ENCODE measurements at places on chromosomes 5 and 9. TPM values are rescaled to one million over a fixed set of nuclear protein-coding genes. Genes with fewer than 3 reads are reported as not detected.
A peak's percentile ranks its signal among the peaks of the same experiment; 100 is the strongest.

- no peak overlapping the region for H3K27ac ChIP-seq
- H3K4me1 ChIP-seq = no peaks in the 10 kb centered on the region
- H3K36me3 ChIP-seq = peaks cover 5% of the 10 kb centered on the region
- no peaks in the 10 kb centered on the region for H3K27me3 ChIP-seq
These were observed 10.2 kb downstream of the FBXO10 start for GRCh38 chr9:37565661-37566618.

The PCDHGA3 gene
- total RNA-seq = 1.8 TPM

- no peaks in the 10 kb centered on the region for H3K36me3 ChIP-seq
- no peaks in the 10 kb centered on the region for H3K27me3 ChIP-seq
- no peak for DNase-seq
- H3K4me3 ChIP-seq = no peak overlapping the region
These were observed 216.2 kb upstream of the S1PR3 start for GRCh38 chr9:88775037-88775471.

GRCh38 chr9:114518599-114519022, 13.3 kb upstream of the WHRN start:
- H3K36me3 ChIP-seq = no peaks in the 10 kb centered on the region
- DNase-seq = no peak
- H3K4me3 ChIP-seq = no peak overlapping the region
- peaks cover 18% of the 10 kb centered on the region for H3K27me3 ChIP-seq
- no peak overlapping the region for H3K27ac ChIP-seq

DNA sequence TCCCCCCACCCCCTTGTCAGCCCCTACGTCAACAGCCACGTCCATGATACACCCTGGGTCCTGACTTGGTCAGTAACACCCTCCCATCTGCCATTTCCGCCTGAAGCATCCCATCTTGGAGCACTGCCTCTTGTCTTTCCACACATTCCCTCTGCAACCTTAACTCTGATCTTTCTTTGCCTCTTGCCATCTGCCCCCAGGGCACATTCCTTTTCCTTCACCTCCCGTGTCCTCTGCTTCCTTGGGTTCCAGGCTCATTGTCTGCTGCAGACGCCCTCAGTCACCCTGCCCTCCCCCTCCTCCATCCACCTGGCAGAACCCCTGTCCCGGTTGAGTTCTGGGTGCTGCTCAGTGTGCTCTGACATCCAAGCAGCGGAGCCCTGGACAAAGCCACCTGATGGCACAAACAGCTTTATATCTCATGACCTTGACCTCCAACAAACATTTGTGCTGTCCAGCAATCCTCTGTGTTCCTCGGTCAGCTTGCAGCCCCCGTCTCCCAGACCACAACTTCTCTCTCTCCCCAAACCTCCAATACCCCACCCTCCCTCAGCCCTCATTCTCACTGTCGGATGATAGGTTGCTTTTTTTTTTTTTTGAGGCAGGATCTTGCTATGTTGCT, 97.7 kb upstream of the IER5L start:
- no peak overlapping the region for H3K4me3 ChIP-seq
- H3K4me1 ChIP-seq = peaks cover 4% of the 10 kb centered on the region
- H3K27ac ChIP-seq = no peak overlapping the region
- no peak for DNase-seq

DNA sequence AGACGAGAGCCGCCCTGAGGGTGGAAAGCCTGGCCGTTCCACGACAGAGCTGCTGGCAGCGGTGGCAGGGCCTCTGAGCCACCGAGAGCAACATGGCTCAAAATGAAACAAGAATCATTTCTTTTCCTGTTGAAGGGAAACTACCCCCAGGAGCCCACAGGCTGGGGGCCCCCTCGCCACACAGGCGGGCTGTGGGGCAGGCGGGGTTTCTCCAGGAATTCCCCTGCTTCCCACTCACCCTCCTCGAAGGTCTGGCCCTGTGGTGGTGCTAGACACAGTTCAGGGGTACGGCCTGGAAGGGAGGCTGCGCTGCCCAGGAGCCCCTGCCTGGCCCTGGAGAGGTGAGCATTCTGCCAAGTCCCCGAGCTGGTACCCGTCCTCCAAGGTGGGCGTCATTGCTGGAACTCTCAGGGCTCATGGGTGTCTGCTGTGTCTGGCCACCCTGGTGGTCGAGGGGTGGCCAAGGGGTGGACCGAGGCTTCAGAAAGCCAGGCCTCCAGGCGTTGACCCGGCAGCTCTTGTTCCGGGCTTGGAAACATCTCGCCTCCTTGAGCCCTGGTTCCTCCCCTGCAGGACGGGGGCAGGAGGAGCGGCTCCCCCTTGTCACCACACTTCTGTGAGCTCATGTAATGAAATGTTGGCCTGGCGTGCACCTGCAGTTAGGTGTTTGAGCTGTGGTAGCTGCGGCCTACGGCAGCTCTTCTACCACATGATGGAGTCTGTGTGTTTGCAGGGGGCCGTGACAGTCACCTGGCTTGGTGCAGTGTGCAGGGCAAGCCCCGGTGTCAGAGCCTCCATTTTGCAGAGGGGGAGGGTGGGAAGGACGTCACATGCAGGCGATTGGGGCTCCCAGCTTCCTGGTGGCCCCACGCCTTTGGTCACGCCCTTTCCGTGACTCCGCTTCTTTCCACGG, 65.3 kb downstream of the RXRA start:
- peaks cover 28% of the 10 kb centered on the region for H3K4me1 ChIP-seq
- DNase-seq = no peak
- H3K27ac ChIP-seq = peak overlapping the region; percentile 45
- no peaks in the 10 kb centered on the region for H3K27me3 ChIP-seq
- H3K4me3 ChIP-seq = no peak overlapping the region

- H3K36me3 ChIP-seq = no peaks in the 10 kb centered on the region
- peak overlapping the region; percentile 80 for H3K27ac ChIP-seq
- no peaks in the 10 kb centered on the region for H3K4me1 ChIP-seq
- H3K4me3 ChIP-seq = no peak overlapping the region
- H3K27me3 ChIP-seq = no peaks in the 10 kb centered on the region
These were observed 12.3 kb downstream of the TLE4 start for GRCh38 chr9:79583952-79584654.

GRCh38 chr5:119309326-119309725, 46.5 kb upstream of the TNFAIP8 start:
- no peak overlapping the region for H3K4me3 ChIP-seq
- H3K27ac ChIP-seq = peak overlapping the region; percentile 71
- DNase-seq = no peak

The PPP3R2 gene
- total RNA-seq = not detected

DNA sequence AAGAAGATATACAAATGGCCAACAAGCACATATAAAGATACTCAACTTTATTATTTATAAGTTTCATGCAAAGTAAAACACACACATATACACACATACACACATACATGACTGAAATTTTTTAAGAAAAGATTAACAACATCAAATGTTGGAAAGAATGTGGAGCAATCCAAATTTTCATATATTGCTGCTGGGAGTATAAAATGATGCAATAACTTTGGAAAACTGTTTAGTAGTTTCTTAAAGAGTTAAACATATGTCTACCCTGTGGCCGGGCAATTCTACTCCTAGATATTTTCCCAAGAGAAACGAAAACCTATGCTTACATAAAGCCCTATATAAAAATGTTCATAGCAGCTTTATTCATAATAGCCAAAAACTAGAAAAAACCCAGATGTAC, 99.8 kb upstream of the NR4A3 start:
- peaks cover 3% of the 10 kb centered on the region for H3K27me3 ChIP-seq
- H3K4me1 ChIP-seq = no peaks in the 10 kb centered on the region
- DNase-seq = no peak
- H3K27ac ChIP-seq = no peak overlapping the region
- H3K36me3 ChIP-seq = no peaks in the 10 kb centered on the region

DNA sequence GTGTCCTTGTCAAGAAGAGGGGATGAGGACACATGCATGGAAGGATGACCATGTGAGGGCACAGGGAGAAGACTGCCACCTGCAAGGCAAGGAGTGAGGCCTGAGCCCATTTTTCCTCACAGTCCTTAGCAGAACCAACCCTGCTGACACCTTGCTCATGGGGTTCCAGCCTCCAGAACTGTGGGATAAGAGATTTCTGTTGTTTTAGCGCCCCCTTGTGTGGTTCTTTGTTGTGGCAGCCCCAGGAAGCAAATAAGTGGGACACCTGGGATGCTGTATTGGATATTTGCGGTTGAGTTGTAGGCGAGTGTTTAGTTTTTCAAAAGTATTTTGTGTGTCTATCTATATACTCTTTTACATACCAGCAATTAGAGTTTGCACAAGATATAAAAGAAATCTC, 206.4 kb downstream of the NXNL2 start:
- H3K27ac ChIP-seq = no peak overlapping the region
- no peak for DNase-seq
- peaks cover 2% of the 10 kb centered on the region for H3K4me1 ChIP-seq
- H3K27me3 ChIP-seq = no peaks in the 10 kb centered on the region

The TRAF1 gene
- total RNA-seq = 6.8 TPM

- H3K27me3 ChIP-seq = no peaks in the 10 kb centered on the region
- DNase-seq = no peak
- no peaks in the 10 kb centered on the region for H3K4me1 ChIP-seq
These were observed 141.7 kb downstream of the PCSK5 start for GRCh38 chr9:76032038-76032796.

The PCDHGB4 gene
- total RNA-seq = 3.2 TPM

GRCh38 chr9:312596-313320, 98.1 kb downstream of the DOCK8 start:
- H3K27me3 ChIP-seq = no peaks in the 10 kb centered on the region
- no peak overlapping the region for H3K27ac ChIP-seq
- H3K4me1 ChIP-seq = no peaks in the 10 kb centered on the region
- DNase-seq = no peak
- peaks cover 86% of the 10 kb centered on the region for H3K36me3 ChIP-seq
- no peak overlapping the region for H3K4me3 ChIP-seq

The FOXI1 gene
- not detected for total RNA-seq

- no peak for DNase-seq
- H3K4me3 ChIP-seq = no peak overlapping the region
- H3K27me3 ChIP-seq = no peaks in the 10 kb centered on the region
- no peak overlapping the region for H3K27ac ChIP-seq
- H3K36me3 ChIP-seq = no peaks in the 10 kb centered on the region
These were observed 149.6 kb upstream of the ATP10B start for GRCh38 chr5:161001604-161002003.

- no peak overlapping the region for H3K27ac ChIP-seq
- no peaks in the 10 kb centered on the region for H3K4me1 ChIP-seq
- H3K4me3 ChIP-seq = no peak overlapping the region
- H3K36me3 ChIP-seq = peaks cover 14% of the 10 kb centered on the region
- peak; percentile 70 for DNase-seq
These were observed 97.1 kb downstream of the GOLPH3 start for GRCh38 chr5:32076699-32077695.

GRCh38 chr9:115115117-115115880, 2.7 kb downstream of the TNC start:
- no peak for DNase-seq
- H3K27me3 ChIP-seq = peaks cover 57% of the 10 kb centered on the region
- no peak overlapping the region for H3K4me3 ChIP-seq
- H3K27ac ChIP-seq = no peak overlapping the region
- H3K36me3 ChIP-seq = no peaks in the 10 kb centered on the region

The INSL4 gene
- total RNA-seq = not detected

The GZMA gene
- 6.3 TPM for total RNA-seq

DNA sequence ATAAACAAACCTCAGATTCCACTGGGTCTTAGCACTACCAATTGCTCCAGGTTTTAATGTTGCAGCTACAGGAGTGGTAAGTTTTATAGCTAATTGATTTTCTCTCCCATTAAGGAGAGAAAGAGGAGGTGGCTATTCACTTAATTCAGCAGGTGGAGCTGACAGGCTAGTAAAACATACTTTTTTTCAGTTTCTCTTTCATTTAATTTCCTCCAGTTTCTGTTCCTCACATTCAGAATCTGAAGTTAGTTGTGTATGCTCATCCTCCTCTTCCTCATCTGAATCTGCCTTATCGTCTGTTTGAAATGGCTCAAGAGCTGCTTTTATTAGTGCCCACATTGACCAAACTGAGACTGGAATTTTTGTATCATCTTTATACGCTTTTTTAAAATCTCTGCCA, 98.0 kb downstream of the PLPPR1 start:
- H3K4me3 ChIP-seq = no peak overlapping the region
- no peak overlapping the region for H3K27ac ChIP-seq
- H3K36me3 ChIP-seq = no peaks in the 10 kb centered on the region
- DNase-seq = no peak

The SLC46A2 gene
- 7.0 TPM for total RNA-seq

GRCh38 chr9:32940740-32941139, 60.7 kb downstream of the APTX start:
- no peak overlapping the region for H3K27ac ChIP-seq
- H3K36me3 ChIP-seq = no peaks in the 10 kb centered on the region
- no peak overlapping the region for H3K4me3 ChIP-seq
- H3K27me3 ChIP-seq = no peaks in the 10 kb centered on the region
- no peaks in the 10 kb centered on the region for H3K4me1 ChIP-seq

The GNA14 gene
- 4.3 TPM for total RNA-seq

GRCh38 chr9:85182383-85182782, 512.9 kb downstream of the NTRK2 start:
- no peak overlapping the region for H3K4me3 ChIP-seq
- no peak overlapping the region for H3K27ac ChIP-seq
- H3K27me3 ChIP-seq = no peaks in the 10 kb centered on the region

DNA sequence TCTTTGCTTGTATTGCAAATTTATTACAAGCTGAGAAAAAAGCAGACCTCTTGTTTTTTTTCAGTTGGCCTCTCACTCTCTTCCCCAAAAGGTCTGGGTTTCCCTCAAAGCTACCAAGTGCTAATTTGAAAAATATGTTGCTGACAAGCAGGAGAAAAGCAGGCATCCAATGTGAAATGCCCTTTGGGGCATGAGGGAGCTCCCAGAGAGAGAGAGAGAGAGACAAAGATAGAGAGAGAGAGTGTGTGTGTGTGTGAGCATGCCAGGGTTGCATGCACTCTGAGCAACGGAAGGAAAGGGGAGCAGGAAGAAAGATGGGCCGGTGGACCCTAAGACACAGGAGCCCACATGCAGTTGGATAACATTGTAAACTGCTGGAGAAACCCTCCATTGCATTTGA, 358.4 kb downstream of the TMEM38B start:
- H3K4me3 ChIP-seq = no peak overlapping the region
- H3K27ac ChIP-seq = no peak overlapping the region
- no peak for DNase-seq
- no peaks in the 10 kb centered on the region for H3K27me3 ChIP-seq
- H3K4me1 ChIP-seq = no peaks in the 10 kb centered on the region

The FOXD4L3 gene
- total RNA-seq = not detected

- H3K27ac ChIP-seq = no peak overlapping the region
- no peaks in the 10 kb centered on the region for H3K27me3 ChIP-seq
- H3K36me3 ChIP-seq = no peaks in the 10 kb centered on the region
- no peak overlapping the region for H3K4me3 ChIP-seq
These were observed 169.2 kb downstream of the MEF2C start for GRCh38 chr5:88713818-88714217.

DNA sequence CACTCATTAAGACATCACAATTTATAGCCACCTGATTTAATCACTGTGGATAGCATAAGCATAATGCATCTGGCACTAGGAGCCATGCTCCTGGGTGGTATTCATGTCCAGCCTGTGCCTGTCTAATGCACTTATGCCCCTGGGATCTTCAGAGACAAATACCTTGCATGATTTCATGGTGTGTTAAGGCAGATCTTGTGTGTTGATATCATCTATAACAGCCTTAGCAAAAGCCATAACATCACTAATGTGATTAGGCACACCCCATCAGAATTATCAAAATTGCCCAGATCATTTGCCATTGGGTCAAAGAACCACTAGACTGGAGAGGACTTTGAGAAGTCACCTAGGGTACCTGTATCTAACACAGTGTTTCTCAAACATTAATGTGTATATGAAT, 43.7 kb upstream of the SELENOP start:
- no peak overlapping the region for H3K27ac ChIP-seq
- H3K27me3 ChIP-seq = no peaks in the 10 kb centered on the region
- no peaks in the 10 kb centered on the region for H3K4me1 ChIP-seq
- DNase-seq = no peak
- H3K4me3 ChIP-seq = no peak overlapping the region
